ENCODE measurements at places on chromosomes 1 and 21.

- no peak for DNase-seq
Measured at GRCh38 chr21:31012133-31013089, 25.9 kb downstream of the KRTAP19-8 start.

DNA sequence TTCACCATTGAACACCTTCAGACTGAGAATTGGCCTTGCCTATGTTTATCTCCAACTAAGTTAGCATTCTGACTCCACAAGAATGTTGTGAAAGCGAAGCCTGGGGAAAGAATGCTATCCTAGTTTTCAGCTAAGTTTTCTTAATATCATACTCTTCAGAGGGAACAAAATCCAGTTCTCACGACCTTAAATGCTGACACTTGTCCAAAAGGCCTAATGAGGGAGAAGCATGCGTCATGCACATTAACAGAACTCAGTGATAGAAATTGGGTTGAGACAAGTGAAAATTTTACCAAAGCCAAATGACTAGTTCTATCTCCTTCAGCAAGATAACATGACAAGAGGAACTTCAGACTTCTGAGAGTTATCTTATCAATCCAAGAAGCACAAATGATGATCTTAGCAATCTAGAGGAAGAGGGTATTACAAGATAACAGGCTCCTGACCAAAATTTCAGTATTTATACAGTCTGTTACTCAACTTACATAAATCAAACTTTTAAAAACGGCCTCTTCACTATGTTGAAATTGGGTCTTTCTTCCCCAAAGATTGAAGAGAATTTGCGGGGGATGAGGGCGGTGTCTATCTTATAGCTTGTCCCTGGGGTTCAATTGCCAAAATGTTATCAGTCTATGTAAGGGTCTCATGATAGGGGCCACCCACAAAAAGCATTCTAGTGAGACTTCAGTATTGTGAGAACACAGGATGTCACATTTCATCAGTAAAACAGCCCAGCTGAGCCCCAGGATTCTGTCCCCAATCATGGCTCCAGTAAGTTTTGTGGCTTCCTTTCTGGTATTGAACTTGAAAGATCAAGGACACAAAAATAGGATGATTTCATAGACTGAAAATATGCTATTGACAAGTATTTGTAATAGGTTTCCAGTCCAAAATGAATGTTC, 26.5 kb upstream of the SLC45A3 start:
- DNase-seq, result peak; percentile 19

GRCh38 chr1:232998646-232999045, 48.2 kb downstream of the NTPCR start:
- DNase-seq, result no peak

- peak; percentile 71 for DNase-seq
Measured at GRCh38 chr21:43574741-43575472, 84.4 kb downstream of the HSF2BP start.

DNA sequence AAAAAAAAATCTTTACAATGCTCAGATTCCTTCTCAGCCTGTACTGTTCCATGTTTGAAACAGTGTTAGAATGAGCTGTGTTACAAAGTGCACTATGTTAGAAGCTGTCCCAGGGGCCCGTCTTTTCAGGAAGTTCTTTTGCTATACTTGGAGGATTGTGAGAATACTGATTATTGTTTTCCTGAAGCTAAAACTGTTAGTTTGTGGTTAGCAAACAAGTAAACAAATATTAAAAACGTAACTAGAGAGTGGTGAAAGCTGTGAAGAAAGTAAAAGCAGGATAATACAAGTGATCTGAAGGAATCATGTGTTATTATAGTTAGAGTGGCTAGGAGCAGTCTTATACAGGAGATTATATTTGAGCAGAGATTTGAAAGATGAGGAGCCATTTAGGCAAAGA, 35.6 kb downstream of the CAMSAP2 start:
- no peak for DNase-seq

GRCh38 chr1:201764166-201764565, 64.8 kb upstream of the IPO9 start:
- no peak for DNase-seq

Measured in suppressor macrophage treated with lipopolysaccharide for 1 hour (primary cell).